ENCODE measurements at places on chromosomes 2 and 18. TPM values are rescaled to one million over a fixed set of nuclear protein-coding genes. Genes with fewer than 3 reads are reported as not detected.

- DNase-seq: no peak
These were observed 48.5 kb upstream of the THOC1 start for GRCh38 chr18:316393-316792.

DNA sequence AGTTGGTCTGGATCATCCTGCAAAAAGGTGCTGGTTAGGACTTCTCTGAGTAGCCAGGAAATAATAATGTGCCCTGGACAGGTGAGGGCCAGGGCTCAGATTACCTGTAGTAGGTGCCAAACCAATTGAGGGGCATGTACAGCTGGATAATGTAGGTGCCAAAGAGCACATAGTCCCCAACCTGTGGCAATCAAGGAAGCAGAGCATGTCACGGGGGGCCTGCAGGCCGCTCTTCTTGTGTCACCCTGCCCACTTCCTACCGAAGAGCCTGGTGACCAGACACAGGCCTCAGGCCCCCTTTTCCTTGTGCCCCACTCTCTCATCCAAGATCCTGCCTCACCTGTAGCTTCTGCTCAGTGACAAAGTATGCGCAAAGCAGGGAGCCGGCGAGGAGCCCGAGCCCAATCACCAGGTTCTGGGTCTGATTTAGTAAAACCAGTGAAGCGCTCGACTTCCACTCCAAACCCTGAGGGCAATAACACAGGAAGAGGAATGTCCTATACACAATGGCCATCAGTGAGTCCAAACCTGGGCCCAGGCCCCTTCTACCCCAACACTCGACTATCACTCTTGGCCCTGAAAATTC, 5.2 kb downstream of the ABCB6 start:
- no peak for DNase-seq

GRCh38 chr18:10081492-10081891, 167.7 kb downstream of the VAPA start:
- no peak for DNase-seq

DNA sequence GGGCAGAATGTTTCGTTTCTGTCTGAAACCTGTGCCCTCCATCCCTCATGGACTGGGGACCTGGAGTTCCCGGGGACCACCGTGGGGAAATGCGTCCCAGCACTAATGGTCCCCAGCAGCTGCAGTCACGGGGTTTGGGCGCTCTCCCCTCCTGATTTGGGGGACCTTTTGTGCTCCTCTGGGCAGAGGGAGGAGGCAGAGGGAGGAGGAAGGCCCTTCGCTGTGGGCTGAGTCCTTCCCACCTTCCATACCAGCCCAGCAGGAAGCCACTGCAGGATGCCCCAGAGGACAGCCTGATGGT, 3.2 kb downstream of the GPR35 start:
- DNase-seq: no peak

DNA sequence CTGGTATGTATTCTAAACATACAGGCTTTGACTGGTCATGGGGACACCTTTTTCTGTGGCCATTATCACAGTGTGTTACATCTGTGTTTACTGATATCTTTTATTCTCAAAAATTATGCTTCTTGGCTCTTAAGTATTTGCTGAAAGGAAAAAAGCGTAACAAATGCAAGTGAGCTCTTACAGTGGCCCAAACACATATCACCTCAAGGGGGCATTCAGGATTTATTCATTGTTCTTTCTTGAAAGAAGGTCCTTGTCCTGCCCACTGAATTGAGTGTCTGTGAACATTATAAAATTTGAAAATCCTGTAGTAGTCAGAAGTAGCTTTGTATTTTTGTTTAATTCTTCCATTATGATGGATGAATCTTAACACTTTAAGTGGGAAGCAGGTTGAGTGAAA, 454.5 kb downstream of the XIRP2 start:
- no peak for DNase-seq

DNA sequence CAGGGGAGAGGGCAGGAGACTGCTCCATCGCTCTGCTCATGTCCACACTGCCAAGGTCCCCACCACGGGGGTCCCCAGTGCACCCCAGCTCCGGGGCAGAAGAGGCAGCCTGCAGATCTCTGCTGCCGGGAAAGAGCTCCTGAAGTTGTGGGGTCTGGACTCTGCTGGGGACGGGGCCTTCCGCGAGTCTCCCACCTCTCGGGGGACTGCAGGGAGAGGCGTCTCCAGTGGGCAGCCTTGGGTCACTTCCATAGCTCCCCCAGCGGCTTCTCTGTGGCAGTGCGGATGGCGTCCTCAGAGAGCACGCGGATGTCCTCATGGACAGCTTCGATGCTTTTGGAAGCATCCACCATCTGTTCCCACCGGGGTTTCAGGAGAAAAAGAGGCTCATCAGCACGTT, 10.7 kb downstream of the DTYMK start:
- DNase-seq: no peak

DNA sequence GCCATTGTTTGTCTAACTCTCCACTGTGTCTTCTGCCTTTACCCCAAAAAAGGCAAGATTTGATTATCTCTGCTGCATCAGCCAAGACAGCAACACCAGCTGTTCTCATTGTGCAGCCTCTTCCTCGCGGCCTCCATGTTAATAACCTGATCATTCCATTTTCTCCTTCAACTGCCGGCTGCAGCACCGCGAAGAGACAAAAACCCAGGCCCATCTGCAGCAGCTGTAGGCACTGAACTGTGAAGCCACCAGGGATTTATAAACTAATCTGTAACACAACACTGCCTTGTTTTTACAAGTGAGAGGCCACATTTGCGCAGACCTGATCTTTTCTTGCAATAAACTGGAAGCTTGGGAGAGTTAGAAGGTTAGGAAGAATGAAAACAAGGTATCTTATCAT, 147.8 kb downstream of the SATB2 start:
- DNase-seq: no peak

DNA sequence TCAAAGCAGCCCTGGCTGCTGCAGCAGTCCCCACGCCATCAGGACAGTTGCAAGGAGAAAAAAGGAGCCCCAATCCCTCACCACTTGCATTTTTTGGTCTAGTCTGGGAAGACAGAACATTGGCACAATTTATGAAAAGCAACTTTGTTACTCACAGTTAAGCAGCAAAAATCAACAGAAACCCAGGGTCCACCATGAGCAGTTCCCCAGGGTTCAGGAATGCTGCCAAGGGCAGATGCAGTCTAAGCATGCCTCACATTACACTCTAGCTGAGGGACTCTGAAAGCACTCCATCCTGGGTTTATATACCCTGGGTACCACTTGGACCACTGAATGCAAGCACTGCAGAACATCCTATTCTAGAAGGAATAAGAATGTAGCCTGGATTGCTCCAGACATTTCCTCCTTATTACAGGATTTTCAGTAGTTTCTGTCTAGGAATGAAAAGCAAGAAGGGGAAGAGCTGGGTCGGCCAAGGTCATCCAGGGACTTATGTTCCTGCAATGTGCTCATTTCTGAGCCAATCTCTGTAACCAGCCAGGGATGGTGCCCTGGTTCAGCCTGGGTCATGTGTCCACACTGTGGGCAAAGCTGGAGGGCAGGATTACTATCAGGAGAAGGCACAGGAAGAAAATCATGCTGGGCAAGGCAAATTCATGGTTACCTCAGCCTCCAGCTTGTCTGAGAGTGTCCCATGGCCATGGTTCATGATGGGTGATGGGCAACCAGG, 19.5 kb upstream of the TMEM163 start:
- DNase-seq: no peak

DNA sequence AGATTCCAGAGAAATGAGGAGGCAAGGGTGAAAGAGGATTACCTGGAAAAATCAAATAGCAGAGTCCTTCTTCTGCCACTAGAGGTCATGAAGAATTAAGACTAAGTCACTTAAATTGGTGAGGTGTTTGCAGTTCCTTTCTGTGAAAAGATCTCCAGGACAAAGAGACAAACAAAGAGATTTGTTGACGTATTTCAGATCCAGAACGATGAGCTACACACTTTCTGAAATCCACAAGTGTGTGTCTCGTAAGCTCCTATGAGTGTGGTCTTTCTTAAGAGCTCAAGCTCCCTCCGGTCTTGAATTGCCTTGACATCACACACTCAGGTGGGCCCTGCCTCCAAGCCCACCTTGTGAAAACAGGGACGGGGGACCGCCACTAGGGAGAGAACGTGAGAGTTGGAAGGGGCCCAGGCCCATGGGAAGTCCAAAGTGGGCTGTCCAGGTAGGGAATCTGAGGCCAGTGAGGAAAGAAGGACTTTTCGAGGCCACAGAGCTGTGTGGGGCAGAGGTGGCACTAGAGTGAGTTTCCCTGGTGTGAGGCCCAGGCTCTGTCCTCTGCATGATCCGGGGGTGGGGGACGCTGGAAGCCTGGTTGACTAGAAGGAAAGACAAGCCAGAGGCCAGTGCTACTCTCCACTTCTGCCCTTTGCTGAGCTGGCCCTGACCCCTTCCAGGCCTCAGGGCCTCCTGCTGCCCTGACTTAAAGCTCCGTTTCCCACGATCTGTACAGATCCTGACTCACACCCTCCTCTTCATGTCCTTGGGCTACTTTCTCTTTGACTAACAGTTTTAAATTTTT, 168.1 kb upstream of the NCK2 start:
- DNase-seq: no peak

- DNase-seq: no peak
These were observed 90.9 kb downstream of the DOK6 start for GRCh38 chr18:69491576-69491975.

DNA sequence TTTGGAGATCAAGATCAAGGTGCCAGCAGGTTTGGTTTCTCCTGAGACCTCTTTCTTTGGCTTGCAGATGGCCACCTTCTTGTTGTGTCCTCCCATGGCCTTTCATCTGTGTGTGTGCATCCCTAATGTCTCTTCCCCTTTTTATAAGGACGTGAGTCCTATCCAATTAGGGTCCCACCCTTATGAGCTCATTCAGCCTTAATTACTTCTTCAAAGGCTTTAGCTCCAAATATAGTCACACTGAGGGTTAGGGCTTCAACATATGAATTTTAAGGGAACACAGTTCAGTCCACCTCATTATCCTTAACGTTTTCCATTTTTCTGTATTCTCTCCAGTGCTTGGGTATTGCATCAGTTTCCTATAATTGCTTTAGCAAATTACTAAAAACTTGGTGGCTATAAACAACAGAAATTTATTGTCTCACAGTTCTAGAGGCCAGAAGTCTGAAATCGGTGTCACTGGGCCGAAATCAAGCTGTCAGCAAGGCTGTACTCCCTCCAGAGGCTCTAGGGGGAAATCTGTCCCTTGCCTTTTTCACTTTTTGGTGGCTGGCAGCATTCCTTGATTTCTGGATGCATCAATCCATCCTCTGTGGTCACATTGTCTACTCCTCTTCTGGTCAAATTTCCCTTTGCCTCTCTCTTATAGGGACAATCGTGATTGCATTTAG, 34.1 kb downstream of the CDC42EP3 start:
- DNase-seq: no peak

GRCh38 chr2:219563271-219563928, 7.9 kb downstream of the OBSL1 start:
- DNase-seq: no peak

GRCh38 chr2:8241317-8241716, 440.5 kb upstream of the ID2 start:
- DNase-seq: no peak

DNA sequence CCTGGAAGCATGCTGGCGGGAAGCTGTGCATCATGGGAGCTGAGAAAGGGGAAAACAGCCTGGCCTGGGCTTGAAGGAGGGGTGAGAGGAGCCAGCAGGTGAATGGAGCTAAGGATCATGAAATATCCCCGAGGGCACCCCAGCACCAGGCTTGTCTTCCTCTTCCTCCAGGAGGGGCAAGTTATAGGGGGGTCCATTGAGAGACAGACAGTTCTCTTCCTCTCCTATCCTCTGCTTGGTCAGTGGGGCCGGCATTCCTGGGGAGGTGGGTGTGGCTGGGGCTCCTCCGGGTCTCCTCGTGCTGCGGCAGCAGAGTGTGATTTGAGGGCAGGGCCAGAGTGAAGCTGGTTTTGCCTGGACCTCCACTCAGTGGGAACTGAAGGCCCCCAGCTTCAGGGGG, 78.9 kb downstream of the LIPG start:
- no peak for DNase-seq

- DNase-seq: no peak
These were observed 203.7 kb downstream of the KLHL29 start for GRCh38 chr2:23588508-23589201.

DNA sequence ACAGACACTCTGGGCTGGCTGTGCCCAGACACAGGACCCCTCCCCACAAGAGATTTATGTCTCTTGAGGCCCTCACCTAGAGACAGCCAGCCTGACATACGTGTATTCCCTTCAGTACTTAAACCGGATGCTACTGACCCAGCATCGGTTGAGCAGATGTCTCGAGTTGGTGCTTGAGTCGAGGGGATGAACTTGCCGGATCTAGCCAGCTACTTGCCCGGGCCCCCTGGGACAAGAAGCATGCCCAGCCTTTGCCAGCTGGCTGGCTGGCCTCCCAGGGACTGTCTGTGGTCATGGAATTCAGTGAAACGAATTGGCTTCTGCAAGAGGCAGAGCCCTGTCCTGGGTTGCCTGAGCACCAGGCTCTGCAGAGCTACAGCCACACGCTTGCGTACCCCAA, 36.0 kb downstream of the DNMT3A start:
- no peak for DNase-seq

DNA sequence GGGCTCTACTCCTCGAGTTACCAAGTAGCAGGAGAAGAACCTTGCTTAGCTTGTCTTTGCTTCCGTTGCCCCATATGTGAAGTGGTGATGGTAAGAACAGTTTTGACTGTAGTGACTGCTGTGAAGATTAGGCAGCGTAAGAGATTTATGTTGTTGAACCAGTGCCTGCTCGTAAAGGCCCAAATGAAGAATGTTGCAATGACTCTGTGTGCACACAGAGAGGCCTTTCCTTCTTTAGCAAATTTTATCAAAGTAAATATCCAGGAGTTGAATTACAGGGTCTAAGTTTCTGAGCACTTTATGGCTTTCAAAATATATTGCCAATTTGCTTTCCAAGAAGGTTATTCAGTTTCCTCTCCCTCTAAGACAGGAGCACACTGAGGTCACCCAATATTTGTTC, 14.5 kb downstream of the NTSR2 start:
- DNase-seq: no peak

GRCh38 chr2:236568068-236568921, 1.3 kb upstream of the ACKR3 start:
- no peak for DNase-seq

DNA sequence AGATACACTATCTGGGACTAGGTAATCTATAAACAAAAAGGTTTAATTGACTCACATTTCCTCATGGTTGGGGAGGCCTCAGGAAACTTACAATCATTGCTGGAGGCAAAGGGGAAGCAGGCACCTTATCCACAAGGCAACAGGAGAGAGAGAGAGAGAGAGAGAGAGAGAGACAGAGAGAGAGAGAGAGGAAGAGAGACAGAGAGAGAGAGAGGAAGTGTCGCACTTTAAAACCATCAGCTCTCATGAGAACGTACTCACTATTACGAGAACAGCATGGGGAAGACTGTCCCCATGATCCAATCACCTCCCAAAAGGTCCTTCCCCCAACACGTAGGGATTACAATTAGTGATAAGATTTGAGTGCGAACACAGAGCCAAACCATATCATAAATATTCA, 253.5 kb upstream of the TRIB2 start:
- DNase-seq: no peak

- DNase-seq: no peak
These were observed 61.3 kb downstream of the NUP35 start for GRCh38 chr2:183185534-183185933.

- no peak for DNase-seq
These were observed 1002.3 kb downstream of the TDRD15 start for GRCh38 chr2:22126106-22126505.

IL1F10 gene
- polyA plus RNA-seq: not detected

ALPG gene
- polyA plus RNA-seq: not detected

TUBA3D gene
- not detected for polyA plus RNA-seq

LGALSL gene
- 4.9 TPM for polyA plus RNA-seq

CPSF3 gene
- polyA plus RNA-seq: 31.5 TPM
